GM23248 (cell line): ENCODE measurements at places on chromosomes 6 and 20.

DNA sequence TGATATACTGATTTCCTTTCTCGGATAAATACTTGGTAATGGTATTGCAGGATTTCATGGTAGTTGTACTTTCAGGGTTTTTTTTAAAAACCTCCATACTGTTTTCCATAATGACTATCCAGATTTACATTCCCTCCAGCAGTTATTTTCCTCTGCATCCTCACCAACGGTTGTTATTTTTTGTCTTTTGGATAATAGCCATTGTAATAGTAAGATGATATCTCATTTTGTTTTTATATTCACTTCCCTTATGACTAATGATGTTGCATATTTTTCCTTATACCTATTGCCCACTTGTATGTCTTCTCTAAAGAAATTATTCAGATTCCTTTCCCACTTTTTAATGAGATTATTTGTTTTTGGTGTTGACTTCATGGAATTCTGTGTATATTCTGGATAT lies 231.0 kb downstream of the MEI4 start:
- DNase-seq = no peak

GRCh38 chr6:13425270-13425873 lies 62.0 kb downstream of the GFOD1 start:
- DNase-seq = no peak

- DNase-seq = no peak
Observed at GRCh38 chr20:32672982-32673851, 524 bp downstream of the C20orf203 start.

DNA sequence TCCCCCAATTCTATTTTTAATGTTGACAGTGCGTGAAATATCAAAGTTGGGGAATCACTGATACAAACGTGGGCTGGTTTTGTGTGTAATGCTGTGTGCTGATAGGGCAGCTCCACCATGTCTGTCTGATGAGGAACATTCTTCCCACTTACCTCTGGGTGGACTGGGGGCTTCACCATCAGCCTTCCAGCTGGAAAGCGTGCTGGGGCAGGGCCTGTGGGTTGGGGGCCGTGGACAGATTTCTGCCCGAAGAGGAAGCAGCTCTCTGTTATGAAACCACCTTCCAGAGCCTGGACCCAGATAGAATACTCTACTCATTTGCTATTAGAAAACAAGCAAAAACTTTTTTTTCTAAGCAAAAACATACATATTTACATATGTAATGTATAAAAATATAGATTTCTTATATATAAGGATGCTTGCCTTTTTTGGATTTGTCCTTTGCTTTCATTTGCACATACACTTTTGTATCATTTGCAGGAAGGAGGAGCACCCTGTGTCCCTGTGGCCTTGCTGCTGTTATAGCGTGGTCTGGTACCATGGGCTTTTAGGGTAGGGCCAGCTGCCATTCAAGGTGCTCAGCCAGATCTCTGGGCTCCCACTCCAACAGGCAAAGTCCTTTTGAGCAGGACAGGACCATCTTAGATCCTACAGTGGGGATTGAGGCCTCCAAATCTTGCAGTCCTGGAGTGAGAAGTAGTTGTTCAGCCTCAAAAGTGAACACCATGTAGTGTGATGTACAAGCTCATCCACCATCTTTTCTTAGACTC lies 48.1 kb downstream of the DUSP22 start:
- DNase-seq = no peak

- DNase-seq = no peak
Observed at GRCh38 chr6:159013229-159013628, 13.2 kb upstream of the RSPH3 start.

- peak; percentile 7 for DNase-seq
Observed at GRCh38 chr6:75755704-75756103, 6.7 kb downstream of the MYO6 start.

DNA sequence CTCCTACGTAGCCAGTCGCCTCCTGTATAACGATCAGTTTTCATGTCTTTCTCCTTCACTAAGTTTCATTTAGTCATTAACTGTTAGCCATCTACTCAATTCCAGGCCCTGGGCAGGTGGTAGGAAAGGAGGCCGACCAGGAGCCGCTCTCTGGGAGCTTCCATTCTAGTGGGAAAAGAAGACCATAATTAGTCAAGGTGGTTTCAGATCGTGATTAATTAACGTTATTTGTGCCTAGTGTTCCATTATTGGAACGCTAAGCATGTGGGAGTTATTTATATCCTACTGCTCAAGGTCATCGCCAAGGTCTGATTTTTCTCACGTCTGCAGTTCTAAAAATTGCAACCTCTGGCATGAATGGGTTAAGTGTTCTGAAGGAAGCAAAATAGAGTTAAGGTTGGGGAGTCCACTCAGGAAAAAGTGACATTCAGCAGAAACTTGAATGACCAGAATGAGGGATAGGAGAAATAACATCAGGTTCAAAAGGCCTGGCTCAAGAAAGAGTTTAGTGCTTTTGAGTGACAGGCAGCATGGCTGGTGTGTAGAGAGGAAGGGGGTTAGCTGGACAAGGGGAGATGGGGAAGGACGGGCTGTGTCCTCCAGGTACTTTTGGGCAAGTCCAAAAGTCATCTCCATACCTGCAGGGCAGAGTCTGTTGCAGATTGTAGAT lies 812 bp downstream of the SLC9A8 start:
- no peak for DNase-seq

- no peak for DNase-seq
Observed at GRCh38 chr6:1590580-1590979, 19.1 kb upstream of the FOXC1 start.

DNA sequence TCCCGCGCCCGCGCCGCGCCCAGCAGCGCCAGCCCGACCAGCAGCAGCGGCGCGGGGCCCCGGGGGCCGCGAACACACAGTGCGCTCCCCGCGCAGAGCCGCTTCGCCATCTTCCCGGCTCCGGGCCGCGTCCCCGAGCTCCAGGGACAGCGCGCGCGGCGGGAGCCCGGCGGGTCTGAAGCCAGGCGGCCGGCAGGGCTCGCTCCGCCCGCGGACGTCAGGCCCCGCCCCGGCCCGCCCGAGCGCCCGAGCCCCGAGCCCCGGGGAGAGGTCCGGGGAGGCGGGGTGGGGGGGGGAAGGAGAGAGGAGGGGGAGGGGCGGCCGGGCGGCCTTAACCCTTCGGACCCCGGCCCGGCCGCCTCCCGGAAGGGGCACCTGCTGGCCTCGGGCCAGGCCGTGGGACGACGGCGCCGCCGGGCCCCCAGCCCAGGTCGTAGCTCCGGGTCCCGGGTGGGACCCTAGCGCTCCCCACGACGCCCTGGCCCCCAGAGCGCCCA lies at the start of gene LAMA5:
Gene LAMA5, minus strand, starts transcription at position 177 of the 497 bp plus-strand sequence. Its CDS starts 67 bp downstream, at position 110.
- DNase-seq = peak; percentile 70

- DNase-seq = no peak
Observed at GRCh38 chr6:3232017-3232945, 4.8 kb upstream of the TUBB2B start.

GRCh38 chr6:62328607-62329006 lies 42.6 kb upstream of the KHDRBS2 start:
- DNase-seq = no peak

DNA sequence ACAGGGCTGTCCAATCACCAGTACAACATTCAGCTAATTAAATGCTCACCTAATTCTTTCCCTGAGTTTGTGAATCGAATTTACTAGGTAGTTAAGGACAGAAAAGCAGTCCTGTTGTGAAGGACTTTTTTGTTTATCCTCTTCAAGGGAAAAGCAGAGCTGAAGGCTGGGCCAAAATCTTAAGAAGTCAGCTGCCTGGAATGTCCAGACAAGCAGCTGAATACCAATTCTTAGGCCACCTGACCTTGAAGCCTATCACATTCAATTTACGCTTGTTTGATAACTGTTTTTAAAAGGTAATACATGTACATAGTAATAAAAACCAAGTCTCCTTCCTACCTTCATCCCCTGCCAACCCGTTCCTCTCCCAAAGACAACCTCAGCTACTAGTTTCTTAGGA lies 56.4 kb downstream of the UQCC1 start:
- DNase-seq = no peak

DNA sequence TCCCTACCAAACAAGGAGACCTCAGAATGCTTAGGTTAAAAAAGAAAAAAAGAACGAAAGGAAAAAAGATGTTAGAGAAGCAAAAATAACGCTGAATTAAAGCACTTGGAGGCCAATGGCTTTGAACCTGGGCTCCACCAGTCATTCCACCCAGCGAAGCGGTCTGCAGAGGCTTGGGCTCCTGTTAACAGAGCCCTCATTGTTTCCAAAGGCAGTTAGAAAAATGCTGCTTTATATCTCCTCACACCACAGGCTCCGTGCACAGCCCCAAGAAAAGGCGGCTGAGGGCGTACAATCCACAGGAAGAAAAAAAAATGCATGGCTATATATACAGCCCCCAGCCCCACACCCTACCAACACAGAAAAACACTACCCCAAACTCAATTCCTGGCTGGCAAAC lies 255.9 kb downstream of the FOXC1 start:
- no peak for DNase-seq

DNA sequence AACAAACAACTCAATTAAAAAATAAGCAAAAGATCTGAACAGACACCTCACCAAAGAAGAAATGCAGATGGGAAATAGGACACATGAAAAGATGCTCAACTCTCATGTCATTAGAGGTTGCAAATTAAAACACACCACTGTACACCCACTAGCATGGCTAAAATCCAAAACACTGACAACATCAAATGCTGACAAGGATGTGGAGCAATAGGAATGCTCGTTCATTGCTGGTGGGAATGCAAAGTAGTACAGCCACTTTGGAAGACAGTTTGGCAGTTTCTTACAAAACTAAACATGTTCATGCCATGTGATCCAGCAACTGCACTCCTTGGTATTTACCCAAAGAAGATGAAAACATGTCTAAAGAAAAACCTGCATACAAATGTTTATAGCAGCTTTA lies 47.2 kb downstream of the CDK19 start:
- no peak for DNase-seq

DNA sequence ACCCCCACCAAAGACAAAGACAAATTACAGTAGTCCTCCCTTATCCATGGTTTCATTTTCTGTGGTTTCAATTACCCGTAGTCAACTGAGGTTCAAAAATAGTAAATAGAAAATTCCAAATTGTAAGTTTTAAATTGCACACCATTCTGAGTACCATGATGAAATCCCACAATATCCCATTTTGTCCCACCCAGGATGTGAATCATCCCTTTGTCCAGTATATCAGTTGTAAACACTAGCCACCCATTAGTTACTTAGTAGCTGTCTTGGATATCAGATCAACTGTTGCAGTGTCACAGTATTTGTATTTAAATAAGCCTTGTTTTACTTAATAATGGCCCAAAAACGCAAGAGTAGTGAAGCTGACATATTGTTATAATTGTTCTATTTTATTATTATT lies 364.0 kb upstream of the ARID1B start:
- no peak for DNase-seq

DNA sequence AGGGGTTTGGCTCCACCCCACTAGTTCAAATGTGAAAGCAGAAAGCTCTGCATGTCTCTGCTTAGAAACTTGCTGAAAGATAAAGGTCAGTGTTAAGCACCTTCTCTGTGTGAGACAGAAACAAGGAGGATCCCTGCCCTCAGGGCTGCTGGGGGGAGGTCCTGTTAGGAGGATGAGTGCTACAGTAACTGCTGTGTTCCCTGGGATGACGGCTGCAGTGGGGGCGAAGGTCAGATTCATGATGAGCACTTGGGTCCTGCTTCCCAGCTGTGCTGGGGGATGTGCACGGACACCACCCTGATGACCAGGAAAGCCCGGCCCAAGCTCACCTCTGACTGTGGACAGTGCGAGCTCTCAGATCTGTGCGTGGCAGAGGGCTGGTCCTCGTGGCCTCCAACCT lies 252.6 kb downstream of the DLL1 start:
- DNase-seq = no peak

DNA sequence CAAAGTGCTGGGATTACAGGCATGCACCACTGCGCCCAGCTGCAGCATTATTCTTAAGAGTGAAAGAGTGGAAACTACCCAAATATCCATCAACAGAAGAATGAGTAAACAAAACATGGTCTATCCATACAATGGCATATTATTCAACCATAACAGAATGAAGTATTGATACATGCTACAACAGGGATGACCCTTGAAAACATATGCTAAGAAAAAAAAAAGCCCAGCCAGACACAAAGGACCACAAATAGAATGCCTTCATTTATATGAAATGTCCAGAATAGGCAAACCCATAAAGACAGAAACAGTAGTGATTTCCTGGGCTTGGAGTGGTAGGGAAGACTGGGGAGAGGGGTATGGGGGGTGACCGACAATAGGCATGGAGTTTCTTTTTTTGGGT lies 7.1 kb downstream of the TUBB2B start:
- no peak for DNase-seq

DNA sequence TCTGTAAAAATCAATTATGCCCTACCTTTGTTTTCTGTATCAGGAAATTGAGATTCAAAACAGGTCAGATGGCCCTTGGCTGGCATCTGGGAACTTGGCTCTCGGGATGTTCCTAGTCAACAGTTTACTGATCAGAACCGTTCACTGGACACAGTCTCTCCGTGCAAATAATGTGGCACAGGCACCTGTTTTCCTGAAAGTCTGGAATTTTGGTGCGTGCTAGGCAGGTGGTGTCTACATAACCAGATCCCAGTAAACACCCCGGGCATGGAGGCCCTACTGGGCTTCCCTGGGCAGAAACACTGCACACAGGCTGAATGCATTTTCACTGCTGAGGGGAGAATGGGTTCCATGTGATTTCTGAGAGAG lies 7.5 kb downstream of the SNHG17 start:
- DNase-seq = no peak

GRCh38 chr20:4885877-4886276 lies 115.4 kb downstream of the SLC23A2 start:
- DNase-seq = no peak

DNA sequence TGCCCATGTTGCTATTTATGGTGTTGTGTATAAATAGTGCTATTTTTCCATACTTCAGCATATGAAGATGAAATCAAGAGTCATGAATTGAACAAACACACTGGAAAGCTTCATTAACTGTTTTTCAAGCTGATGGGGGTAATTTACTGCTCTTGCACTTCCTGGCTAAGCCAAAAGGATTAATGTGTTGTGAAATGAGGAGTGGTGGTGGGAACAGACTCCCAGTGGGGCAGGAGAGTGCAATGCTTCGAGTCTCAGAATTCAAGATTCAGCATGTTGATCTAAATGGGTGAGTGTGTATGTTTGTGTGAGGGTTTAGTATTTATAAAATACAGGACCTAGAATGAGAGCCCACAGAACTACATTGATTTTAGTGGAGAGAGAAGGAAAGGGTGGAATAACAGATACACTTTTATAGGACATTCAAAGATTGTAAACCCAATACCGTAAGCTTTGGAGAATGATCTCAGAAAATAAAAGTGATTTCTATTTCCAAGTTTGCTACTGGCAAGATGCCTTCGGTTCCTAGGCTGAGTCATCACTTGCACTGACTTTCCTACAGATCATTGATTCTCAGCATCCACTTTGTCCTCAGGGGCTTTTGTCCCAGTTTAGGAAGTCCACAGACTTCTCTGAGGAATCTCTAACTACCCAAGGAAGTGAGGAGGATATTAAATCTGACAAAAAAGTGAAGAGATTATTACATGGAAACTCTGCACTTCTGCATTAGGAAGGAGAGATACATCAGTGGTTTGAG lies 303.6 kb downstream of the TRDN start:
- peak; percentile 7 for DNase-seq
